Mesendoderm (in vitro differentiated cells): ENCODE measurements at places on chromosomes 2 and 18.

DNA sequence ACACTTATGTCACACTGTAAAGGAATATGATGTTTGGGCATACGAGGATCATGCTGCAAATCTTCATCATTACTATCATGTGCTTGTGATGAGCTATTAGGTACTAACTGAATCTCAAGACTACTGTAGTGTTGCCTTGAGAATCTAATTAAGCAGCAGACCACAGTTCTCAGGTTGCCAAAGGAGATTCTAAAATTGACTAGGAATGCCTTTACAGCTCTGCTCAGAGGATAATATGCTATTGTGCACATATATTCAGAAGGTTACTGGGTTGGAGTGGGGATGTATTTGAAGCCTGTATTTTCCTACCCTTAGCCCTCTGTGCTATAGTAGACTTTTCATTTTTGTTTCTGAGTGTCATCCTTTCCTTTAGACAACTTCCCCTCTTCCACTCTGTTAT lies 175.1 kb downstream of the CDH19 start:
- no peaks in the 10 kb centered on the region for H3K27me3 ChIP-seq
- H3K4me3 ChIP-seq: no peak overlapping the region
- no peaks in the 10 kb centered on the region for H3K36me3 ChIP-seq
- no peak overlapping the region for H3K27ac ChIP-seq
- no peaks in the 10 kb centered on the region for H3K4me1 ChIP-seq
- no peak for DNase-seq

DNA sequence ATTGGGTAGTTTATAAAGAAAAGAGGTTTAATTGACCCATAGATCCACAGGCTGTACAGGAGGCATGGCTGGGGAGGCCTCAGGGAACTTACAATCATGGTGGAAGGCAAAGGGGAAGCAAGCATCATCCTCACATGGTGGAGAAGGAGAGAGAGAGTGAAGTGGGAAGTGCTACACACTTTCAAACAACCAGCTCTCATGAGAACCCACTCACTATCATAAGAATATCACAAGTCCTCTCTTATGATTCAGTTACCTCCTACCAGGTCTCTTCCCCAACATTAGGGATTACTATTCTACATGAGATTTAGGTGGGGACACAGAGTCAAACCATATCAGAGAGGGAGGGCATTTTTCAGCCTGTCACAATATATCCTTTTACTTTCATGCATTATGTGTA lies 22.7 kb upstream of the DOCK10 start:
- DNase-seq: no peak
- H3K4me1 ChIP-seq: no peaks in the 10 kb centered on the region
- no peaks in the 10 kb centered on the region for H3K36me3 ChIP-seq
- H3K27me3 ChIP-seq: no peaks in the 10 kb centered on the region
- H3K27ac ChIP-seq: no peak overlapping the region

DNA sequence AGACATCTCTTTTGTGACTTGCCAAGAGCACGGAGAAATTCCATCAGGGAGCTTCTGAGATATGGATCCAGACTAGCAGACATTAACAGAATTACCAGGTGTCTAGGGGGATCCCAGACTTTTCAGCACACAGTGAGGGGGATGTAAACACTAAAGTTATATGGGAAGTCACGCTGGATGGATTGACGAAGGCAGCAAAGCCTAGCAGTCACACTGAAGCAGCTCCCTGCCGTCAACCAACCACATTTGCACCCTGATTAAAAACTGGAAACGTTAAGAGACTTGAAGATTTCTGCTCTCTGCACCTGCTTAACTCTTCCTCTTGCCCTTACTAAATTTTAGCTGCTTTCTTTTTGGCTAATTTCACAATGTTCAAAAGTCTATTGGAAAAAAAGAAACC lies 62.5 kb upstream of the BCL2L11 start:
- H3K36me3 ChIP-seq: no peaks in the 10 kb centered on the region
- no peak overlapping the region for H3K27ac ChIP-seq
- no peaks in the 10 kb centered on the region for H3K27me3 ChIP-seq
- H3K4me3 ChIP-seq: no peak overlapping the region

- H3K36me3 ChIP-seq: no peaks in the 10 kb centered on the region
- H3K4me1 ChIP-seq: no peaks in the 10 kb centered on the region
- no peak overlapping the region for H3K4me3 ChIP-seq
- no peak for DNase-seq
- H3K27me3 ChIP-seq: no peaks in the 10 kb centered on the region
Measured at GRCh38 chr18:33404244-33404873, 36.2 kb downstream of the CCDC178 start.

DNA sequence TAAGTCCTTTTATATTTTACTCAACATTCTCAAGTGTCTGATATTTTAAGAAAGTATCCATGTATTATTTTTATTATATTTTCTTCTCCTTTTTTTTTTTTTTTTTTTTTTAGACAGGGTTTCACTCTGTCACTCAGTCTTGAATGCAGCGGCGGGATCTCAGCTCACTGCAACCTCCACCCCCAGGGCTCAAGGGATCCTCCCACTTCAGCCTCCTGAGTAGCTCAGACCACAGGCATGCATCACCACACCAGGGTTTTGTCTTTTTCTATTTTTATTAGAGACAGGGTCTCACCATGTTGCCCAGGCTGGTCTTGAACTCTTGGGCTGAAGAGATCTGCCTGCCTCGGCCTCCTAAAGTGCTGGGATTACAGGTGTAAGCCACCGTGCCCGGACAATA lies 212.1 kb downstream of the TCF4 start:
- H3K27ac ChIP-seq: no peak overlapping the region
- H3K4me1 ChIP-seq: no peaks in the 10 kb centered on the region
- no peak for DNase-seq

- H3K27ac ChIP-seq: no peak overlapping the region
- H3K36me3 ChIP-seq: no peaks in the 10 kb centered on the region
- no peak overlapping the region for H3K4me3 ChIP-seq
- H3K4me1 ChIP-seq: no peaks in the 10 kb centered on the region
Measured at GRCh38 chr2:173291412-173291811, 63.3 kb upstream of the CDCA7 start.

DNA sequence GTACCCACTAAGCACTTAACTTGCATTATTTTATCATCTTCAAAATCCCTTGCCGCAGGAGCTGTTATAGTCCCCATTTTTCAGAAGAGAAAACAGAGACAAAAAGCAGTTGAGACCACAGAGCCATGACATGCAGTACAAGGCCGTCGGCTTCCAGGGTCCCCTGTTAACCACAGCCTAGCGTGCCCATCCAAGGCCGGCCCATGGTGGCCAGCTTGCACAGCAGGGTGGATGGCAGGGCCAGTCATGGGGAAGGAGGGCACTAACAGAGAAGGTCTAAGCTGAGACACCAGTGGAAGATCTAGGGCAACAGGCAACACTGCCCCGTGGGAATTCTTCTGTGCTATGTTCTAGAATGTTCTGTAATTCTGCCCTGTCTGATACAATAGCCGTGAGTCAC lies 192.6 kb upstream of the ID2 start:
- H3K27me3 ChIP-seq: no peaks in the 10 kb centered on the region
- no peaks in the 10 kb centered on the region for H3K36me3 ChIP-seq
- no peaks in the 10 kb centered on the region for H3K4me1 ChIP-seq
- H3K4me3 ChIP-seq: no peak overlapping the region
- no peak overlapping the region for H3K27ac ChIP-seq
- no peak for DNase-seq

- H3K4me3 ChIP-seq: no peak overlapping the region
- DNase-seq: no peak
- no peaks in the 10 kb centered on the region for H3K4me1 ChIP-seq
- H3K27ac ChIP-seq: no peak overlapping the region
- H3K36me3 ChIP-seq: no peaks in the 10 kb centered on the region
Measured at GRCh38 chr2:238627899-238628298, 201.2 kb downstream of the ASB1 start.

GRCh38 chr2:96308248-96308647 lies 2.9 kb upstream of the SNRNP200 start:
- no peak overlapping the region for H3K4me3 ChIP-seq
- no peak for DNase-seq
- peaks cover 3% of the 10 kb centered on the region for H3K4me1 ChIP-seq
- no peak overlapping the region for H3K27ac ChIP-seq

DNA sequence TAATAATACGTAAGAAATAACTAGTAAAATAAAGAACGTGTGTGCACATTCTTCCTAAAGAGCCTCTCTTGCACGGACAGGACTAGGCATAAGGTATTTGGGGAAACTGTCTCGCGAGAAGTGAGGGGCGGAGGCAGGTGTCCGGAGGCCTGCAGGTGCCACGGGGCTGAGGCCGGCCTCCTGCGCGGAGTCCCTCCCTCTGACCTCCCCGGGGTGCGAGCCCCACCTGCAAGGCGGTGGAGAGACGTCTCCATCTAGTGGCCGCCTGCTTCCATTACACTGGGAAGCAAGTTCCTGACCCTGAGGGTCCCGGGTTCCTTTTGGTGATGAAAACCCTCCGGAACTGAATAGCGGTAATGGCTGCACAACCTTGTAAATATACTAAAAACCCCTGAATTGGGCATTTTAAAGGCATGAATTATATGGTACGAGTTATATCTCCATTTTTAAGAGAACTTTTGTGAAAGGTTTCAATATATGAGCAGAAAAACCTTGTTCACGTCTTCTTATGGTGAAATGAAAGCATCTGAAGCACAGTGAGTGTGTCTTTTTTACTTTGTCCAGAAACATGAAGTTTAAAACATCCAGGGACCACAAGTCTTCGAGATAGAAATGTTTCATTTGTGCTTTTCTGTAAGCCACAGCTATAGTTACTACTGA lies 35.5 kb upstream of the CTDP1 start:
- no peaks in the 10 kb centered on the region for H3K4me1 ChIP-seq
- no peaks in the 10 kb centered on the region for H3K36me3 ChIP-seq
- peak; percentile 81 for DNase-seq
- no peak overlapping the region for H3K4me3 ChIP-seq
- no peak overlapping the region for H3K27ac ChIP-seq
